Foreskin keratinocyte (primary cell): ENCODE measurements at places on chromosomes 3 and 15.

- peak; percentile 78 for DNase-seq
Measured at GRCh38 chr3:51340013-51340829, 44.9 kb upstream of the MANF start.

DNA sequence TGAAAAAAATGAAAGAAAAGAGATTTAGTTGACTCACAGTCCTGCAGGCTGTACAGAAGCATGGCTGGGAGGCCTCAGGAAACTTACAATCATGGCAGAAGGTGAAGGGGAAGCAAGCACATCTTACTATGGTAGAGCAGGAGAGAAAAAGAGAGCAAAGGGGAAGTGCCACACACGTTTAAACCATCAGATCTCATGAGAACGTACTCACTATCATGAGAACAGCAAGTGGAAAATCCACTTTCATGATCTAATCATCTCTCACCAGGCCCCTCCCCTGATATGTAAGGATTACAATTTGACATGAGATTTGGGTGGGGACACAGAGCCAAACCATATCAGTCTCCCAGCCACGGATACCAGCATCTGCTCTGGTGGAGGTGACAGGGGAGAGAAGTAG is 50.8 kb upstream of the CPOX start:
- DNase-seq, result no peak

DNA sequence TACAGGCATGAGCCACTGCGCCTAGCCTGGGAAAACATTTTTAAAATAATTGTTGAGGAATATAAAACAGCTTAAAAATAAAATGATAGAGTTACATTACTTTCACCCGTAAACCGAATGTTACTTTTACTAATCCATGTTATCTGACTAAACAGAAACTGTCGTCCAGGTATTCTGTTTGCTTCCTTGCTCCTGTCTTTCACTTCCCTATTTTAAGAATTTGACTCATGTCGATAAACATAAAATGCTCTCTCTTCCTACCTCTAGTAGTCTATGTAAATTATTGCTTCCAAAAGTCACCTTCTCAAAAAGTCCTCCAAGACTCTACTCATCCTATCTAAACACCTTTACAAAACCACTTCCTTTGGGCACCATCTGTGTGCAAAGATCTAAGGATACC is 216.4 kb downstream of the RBMS3 start:
- DNase-seq, result no peak

DNA sequence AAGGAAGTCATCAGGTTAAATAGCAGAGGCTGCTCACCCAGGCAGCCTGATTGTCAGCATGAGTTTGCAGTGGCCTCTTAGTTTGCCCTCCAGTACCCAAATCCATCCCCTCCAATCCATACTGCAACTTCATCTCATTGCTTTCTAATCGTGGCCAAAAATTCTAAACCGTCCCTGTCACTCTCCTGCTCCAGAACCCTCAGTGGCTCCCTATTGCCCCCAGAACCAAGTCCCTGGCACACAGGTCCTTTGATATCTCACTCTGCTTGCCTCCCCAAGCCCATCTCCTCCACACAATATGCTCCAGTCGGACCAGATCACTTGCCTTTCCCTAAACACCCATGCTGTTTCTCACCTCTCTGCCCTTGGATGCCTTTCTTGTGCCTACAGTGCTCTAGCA is 49.7 kb downstream of the ST8SIA2 start:
- DNase-seq, result no peak

DNA sequence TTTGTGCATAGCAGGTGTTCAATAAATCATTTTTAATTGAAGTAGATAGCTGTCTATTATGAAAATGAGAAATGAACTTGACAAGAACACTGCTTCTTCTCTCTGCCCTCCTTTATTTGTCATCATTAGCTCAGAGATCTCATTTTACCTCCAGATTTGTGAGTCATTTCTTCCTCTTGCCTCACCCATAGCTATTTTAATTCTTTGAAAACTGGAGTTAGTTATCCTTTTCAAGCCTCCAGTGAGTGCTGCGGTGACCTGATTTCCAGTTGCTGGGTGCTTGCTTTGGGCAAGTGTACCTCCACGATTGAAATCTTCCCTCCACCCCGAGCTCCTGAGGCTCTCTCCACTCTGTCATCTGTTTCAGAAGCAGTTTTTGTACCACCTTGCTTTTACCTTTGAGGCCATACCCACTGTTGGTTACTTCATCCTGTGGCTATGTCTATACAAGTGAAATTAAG is 114.6 kb downstream of the NFKBIZ start:
- peak; percentile 57 for DNase-seq

DNA sequence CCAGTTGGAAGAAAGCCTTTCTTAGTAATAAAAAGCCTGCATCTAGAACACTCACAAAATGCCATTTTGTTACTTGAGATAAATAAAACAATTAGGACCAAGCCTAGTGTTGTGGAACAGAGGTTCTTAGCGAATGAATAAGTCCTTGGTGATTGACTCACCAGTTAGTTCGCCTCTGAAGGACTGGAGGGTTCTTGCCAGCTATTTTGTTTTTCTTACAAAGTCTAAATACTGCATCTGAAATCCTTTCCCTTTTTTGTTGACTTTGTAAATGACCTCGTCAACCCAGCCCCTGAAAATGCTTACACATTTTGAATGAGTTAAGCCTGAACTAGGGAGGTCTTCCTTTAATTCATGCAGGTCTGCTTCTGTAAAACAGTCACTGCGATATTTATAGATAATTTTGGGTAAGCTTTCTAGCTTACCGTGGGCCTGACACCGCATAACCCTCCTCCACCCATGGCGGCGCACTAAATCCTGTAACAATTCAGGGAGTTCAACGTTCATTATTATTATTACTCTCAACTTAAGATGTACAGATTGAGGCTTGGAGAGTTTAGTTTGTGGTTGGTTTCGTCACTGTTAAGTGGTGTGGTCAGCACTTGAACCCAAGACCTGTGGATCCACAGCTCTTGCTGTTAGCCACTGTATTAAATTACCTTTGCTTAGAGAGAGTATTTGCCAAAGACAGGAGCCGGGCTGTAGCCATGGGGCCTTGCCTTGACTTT is 45.0 kb upstream of the SACM1L start:
- no peak for DNase-seq

DNA sequence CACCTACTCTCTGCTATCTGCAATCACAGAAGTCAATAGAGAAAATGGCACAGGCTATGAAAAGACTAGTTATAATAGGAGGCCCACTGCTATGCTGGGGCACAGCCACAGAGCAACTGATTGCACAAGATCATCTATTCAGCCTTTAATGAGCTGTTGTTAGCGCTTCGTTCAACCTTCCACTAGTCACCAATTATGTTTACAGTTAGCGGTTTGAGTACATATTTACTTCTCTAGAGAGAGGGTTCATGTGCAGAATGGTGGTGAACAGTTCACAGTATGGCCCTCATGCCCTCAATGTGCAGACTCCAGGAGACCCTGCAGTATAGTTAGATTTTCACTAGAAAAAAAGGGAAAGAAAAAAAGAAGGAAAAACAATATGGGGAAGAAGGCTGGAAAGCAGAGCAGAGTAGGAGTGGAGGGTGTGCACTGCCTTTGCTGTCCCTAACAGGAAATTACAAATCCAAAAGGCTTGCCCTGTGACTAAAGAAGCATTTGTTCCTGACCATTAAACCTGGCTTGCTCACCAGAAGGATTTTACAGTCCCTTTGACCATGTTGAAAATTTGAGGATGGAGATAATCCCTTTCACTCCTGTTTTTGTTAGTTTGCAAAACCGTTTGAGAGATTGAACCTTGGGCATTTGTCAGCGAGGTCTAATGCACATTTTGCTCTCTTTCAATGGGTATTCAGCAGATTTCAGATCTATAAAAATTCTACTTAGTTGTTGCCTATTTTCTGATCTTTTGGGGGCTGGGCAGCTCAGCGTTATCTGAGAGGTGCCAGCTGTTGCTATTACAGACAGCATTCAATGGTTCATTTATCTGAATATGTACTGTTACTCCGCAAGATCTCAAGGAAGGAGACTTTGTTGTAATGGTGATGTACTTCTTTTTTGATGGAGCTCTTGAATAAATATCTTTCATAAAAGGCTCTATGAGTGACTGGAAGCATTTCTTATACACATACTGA is 296.1 kb downstream of the LSAMP start:
- DNase-seq, result no peak

GRCh38 chr3:133828576-133829309 is 23.1 kb downstream of the SRPRB start:
- no peak for DNase-seq

DNA sequence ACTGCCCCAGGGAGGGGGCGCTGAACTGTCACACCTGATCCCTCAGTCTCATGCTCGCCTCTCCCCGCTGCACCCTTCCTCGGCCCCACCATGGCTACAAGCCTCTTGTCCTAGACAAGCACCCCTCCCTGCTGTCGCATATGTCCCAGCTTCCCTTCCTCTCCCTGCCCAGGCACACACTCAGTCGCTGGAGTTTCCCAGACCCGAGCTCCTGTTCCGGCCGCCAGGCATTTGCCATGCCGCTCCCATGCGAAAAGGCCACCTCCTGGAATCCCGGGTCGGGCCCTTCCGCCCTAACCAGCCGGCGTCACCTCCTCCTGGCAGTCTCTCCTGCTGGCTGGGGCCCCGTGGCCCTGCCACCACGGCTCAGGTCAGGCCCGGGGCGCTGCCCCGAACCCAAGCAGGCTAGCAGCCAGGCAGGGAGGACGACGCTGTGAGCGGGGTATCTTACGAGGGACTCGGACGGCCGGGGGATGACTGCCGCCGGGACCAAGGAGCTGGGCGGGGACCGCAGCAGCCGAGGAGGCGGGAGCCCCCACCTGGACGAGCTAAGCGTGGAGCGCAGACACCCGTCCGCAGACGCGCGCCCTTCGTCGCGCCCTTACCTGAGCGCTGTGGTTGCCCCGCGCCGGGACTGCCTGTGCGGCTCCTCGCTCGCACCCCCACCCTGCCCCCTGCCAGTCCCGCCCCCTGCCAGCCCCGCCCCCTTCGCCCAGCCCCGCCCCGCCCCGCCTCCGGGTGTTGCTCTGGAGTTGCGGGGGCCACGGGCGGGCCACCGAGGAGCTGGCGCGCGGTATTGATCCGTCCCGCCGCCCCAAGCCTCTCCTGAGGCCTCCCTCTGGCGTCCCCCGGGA is at the start of gene ALS2CL:
ALS2CL (minus strand) TSS at position 642 of the 854 bp plus-strand sequence. CDS start 4,239 bp downstream, outside the sequence.
- peak; percentile 76 for DNase-seq

DNA sequence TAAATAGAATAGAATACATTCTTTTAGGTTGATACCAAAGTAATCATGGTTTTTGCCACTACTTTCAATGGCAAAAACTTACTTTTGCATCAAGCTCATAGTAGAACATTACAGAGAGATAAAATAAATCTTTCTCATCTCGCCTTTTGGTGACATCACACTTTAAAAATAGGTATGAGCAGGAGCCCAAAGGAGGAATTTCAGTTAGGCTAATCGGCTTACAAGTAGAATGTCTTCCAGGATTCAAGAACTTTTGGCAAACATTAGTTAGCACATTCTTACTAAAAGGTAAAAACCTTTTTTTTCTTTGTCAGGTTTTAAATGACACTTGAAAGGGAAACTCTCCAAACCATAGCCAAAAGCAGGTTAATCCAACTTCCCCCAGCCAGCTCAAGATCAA is 59.7 kb upstream of the CMSS1 start:
- DNase-seq, result no peak

DNA sequence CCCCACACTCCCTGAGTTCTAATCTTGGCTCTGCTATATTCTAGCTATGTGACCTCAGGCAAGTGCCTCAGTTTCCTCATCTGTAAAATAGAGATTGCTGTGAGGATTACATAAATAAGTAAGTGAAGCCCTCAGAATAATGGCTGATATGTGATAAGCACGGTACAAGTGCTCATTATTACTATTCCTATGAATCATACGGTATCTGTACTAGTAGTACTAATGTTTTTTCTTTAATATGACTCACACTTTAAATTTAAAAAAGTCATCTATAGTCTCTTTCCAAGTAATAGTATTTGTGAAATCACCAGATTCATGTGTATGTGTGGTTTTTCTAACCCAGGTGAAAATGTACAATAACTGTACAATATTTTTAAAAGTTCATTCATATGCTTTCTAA is 58.7 kb downstream of the CLDN11 start:
- peak; percentile 42 for DNase-seq

GRCh38 chr15:46708226-46708625 is 1009.1 kb upstream of the SEMA6D start:
- DNase-seq, result no peak

- DNase-seq, result no peak
Measured at GRCh38 chr15:59991834-59992233, 12.3 kb upstream of the FOXB1 start.
